HFFc6 (cell line): ENCODE measurements at places on chromosomes 6 and 20. TPM values are rescaled to one million over a fixed set of nuclear protein-coding genes. Genes with fewer than 3 reads are reported as not detected.

HAO1 gene
- not detected in 2 replicates for total RNA-seq

DNA sequence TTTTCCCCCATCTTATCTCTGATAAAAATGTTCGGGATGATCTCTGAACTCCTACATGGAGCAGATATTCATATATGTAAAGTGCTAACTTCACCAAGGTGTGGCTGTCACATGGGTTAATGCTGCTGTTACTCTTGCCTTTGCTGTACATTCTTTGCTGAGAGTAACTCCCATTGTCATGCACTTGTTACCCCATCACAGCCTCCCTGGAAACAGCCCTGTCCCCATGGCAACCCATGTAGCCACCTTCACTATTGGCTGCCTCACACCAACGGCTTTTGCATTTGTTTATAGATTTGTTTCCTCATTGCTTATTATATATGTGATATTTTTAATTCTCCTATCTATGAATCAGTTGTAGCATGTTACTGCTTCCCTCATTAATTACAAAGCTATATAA, 17.3 kb upstream of the IBTK start:
- no peak for DNase-seq
- no peak overlapping the region for H3K4me3 ChIP-seq
- H3K27me3 ChIP-seq: no peaks in the 10 kb centered on the region
- H3K4me1 ChIP-seq: peaks cover 36% of the 10 kb centered on the region
- no peaks in the 10 kb centered on the region for H3K36me3 ChIP-seq
- H3K27ac ChIP-seq: no peak overlapping the region

- no peaks in the 10 kb centered on the region for H3K36me3 ChIP-seq
- DNase-seq: no peak
- H3K27me3 ChIP-seq: no peaks in the 10 kb centered on the region; the same call in 1 of the 2 replicates
- H3K27ac ChIP-seq: peak overlapping the region; percentile 51; the same call in 1 of the 2 replicates
- H3K4me3 ChIP-seq: no peak overlapping the region
Observed at GRCh38 chr6:21840428-21840827, 246.9 kb downstream of the SOX4 start.

DNA sequence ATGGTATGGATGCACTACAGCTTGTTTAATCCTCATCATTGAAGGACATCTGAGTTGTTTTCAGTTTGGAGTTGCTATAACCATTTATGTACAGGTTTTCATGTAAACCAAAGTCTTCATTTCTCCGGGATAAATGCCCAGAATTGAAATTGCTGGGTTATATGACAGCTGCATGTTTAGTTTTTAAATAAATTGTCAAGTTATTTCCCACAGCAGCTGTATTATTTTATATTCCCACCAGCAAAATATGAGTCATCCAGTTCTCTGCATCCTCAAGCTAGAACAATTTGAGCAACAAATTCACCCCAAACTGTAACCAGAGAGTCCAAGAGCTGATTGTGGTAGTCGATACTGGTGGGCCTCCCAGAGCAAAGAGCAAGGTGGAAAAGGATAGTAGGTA, 161.0 kb upstream of the PRND start:
- H3K36me3 ChIP-seq: peaks cover 15% of the 10 kb centered on the region
- peaks cover 4% of the 10 kb centered on the region; the same call in 1 of the 2 replicates for H3K27me3 ChIP-seq
- H3K4me1 ChIP-seq: peaks cover 47% of the 10 kb centered on the region

- no peaks in the 10 kb centered on the region; the same call in 1 of the 2 replicates for H3K27me3 ChIP-seq
- H3K4me3 ChIP-seq: no peak overlapping the region
- no peaks in the 10 kb centered on the region for H3K4me1 ChIP-seq
- DNase-seq: no peak
- peaks cover 4% of the 10 kb centered on the region; the same call in 1 of the 2 replicates for H3K36me3 ChIP-seq
Observed at GRCh38 chr6:3128356-3129108, 10.0 kb downstream of the BPHL start.

C20orf204 gene
- 0.29 to 0.41 TPM (median 0.38 TPM) in 3 replicates for total RNA-seq

DNA sequence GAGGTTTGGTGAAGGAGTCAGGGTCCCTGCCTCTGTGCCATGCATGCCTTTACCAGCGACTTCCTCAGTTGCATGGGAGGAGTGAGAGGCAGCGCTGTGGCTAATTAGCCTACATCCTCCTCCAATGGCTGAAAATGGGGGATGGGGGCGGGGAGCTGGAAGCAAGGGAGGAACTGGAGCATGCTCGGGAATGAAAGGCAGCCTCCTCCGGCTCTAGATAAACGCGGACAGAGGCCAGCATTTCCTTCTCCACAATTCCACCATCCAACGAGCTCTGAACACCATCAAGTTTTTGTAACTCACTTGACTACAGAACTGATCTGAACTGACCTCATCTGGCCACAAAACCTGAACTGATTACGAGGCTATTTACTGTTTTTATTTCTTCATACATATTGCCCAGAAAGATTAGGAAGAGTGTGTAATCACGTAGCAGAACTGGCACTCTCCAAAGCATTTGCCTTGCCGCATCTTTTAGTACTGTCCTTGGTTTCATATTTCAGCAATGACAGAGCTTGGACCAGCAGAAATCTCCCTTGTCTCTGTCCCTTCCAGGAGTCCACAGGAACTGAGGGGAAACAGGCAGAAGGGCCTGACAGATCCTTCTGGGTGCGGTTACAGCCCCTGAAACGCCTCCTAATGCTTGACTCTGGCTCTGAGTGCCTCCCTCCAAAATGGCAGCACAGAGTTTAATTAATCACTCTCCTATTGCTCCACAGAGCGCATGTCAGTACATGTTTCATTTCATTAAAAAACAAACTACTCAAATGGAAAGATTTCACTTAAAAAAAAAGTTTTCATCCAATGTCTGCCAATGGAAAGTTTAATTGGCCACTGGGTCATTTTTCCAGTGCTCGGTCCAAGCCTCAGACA, 58.2 kb upstream of the TRAF3IP2 start:
- 0 out of 2 replicates have a peak, but pooled peaks cover 10% of the 10 kb centered on the region for H3K36me3 ChIP-seq
- peak overlapping the region; percentile 82 for H3K27ac ChIP-seq
- peaks cover 4% of the 10 kb centered on the region; the same call in 1 of the 2 replicates for H3K27me3 ChIP-seq
- peaks cover 64% of the 10 kb centered on the region for H3K4me1 ChIP-seq
- peak overlapping the region; percentile 81 for H3K4me3 ChIP-seq

- H3K27me3 ChIP-seq: no peaks in the 10 kb centered on the region
- no peak for DNase-seq
- H3K27ac ChIP-seq: no peak overlapping the region
- H3K4me1 ChIP-seq: peaks cover 21% of the 10 kb centered on the region
- no peak overlapping the region for H3K4me3 ChIP-seq
Observed at GRCh38 chr6:3009930-3010329, 10.2 kb downstream of the NQO2 start.

ID1 gene
- 373 to 455 TPM (median 448 TPM) in 3 replicates for total RNA-seq

GPX5 gene
- not detected in 3 replicates for total RNA-seq

DSP gene
- total RNA-seq: 35.6 to 65.4 TPM (median 65.1 TPM) in 3 replicates

NOTCH4 gene
- total RNA-seq: 0.27 to 0.46 TPM (median 0.29 TPM) in 3 replicates

DNA sequence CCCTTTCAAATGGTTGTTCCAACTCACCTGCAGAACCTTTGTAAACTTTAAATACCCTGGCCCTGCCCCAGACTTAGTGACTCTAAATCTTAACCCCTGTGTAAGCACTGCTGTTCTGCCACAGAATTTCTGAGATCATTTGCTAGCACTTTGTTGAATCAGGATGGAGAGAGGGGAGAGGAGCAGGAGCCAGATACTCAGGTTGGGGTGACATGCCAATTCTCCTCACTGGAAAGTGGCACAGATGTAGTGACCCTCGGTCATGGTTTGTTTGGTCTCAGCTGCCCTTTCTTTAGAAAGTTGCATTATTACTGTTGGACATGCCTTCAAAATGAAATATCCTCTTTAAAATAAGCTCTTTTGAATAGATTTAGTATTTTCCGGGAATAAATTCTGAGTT, 168.0 kb downstream of the ZFAND3 start:
- H3K4me1 ChIP-seq: peaks cover 86% of the 10 kb centered on the region
- H3K4me3 ChIP-seq: peak overlapping the region; percentile 61; the same call in 1 of the 2 replicates
- no peaks in the 10 kb centered on the region for H3K36me3 ChIP-seq
- H3K27me3 ChIP-seq: no peaks in the 10 kb centered on the region

- no peaks in the 10 kb centered on the region; the same call in none of the 2 replicates for H3K27me3 ChIP-seq
- no peak for DNase-seq
- no peak overlapping the region for H3K27ac ChIP-seq
- H3K4me3 ChIP-seq: no peak overlapping the region
- 0 out of 2 replicates have a peak, but pooled peaks cover 5% of the 10 kb centered on the region for H3K4me1 ChIP-seq
Observed at GRCh38 chr6:161374971-161375873, 101.4 kb upstream of the AGPAT4 start.

TMEM170B gene
- total RNA-seq: 0.17 to 0.19 TPM (median 0.18 TPM) in 3 replicates

GRCh38 chr20:5128886-5129285, 2.1 kb downstream of the CDS2 start:
- no peaks in the 10 kb centered on the region for H3K36me3 ChIP-seq
- H3K4me3 ChIP-seq: peak overlapping the region; percentile 93; the same call in 1 of the 2 replicates
- peaks cover 1% of the 10 kb centered on the region; the same call in 1 of the 2 replicates for H3K27me3 ChIP-seq
- H3K4me1 ChIP-seq: peaks cover 35% of the 10 kb centered on the region
- no peak overlapping the region for H3K27ac ChIP-seq

- H3K4me3 ChIP-seq: no peak overlapping the region
- no peak for DNase-seq
- H3K36me3 ChIP-seq: peaks cover 12% of the 10 kb centered on the region
- H3K27ac ChIP-seq: no peak overlapping the region
- H3K27me3 ChIP-seq: no peaks in the 10 kb centered on the region
Observed at GRCh38 chr6:87636315-87636714, 46.4 kb downstream of the ORC3 start.

GRCh38 chr20:24379484-24379927, 89.9 kb upstream of the SYNDIG1 start:
- H3K4me1 ChIP-seq: peaks cover 29% of the 10 kb centered on the region
- H3K27ac ChIP-seq: peak overlapping the region; percentile 65
- peaks cover 11% of the 10 kb centered on the region for H3K27me3 ChIP-seq
- DNase-seq: peak; percentile 42
- peak overlapping the region; percentile 20 for H3K4me3 ChIP-seq

GRCh38 chr6:13762611-13763441, 51.2 kb upstream of the RANBP9 start:
- H3K36me3 ChIP-seq: no peaks in the 10 kb centered on the region
- peak overlapping the region; percentile 22; the same call in 1 of the 2 replicates for H3K4me3 ChIP-seq
- peaks cover 42% of the 10 kb centered on the region for H3K4me1 ChIP-seq
- peak; percentile 14 for DNase-seq
- peak overlapping the region; percentile 34; the same call in 1 of the 2 replicates for H3K27ac ChIP-seq

DNA sequence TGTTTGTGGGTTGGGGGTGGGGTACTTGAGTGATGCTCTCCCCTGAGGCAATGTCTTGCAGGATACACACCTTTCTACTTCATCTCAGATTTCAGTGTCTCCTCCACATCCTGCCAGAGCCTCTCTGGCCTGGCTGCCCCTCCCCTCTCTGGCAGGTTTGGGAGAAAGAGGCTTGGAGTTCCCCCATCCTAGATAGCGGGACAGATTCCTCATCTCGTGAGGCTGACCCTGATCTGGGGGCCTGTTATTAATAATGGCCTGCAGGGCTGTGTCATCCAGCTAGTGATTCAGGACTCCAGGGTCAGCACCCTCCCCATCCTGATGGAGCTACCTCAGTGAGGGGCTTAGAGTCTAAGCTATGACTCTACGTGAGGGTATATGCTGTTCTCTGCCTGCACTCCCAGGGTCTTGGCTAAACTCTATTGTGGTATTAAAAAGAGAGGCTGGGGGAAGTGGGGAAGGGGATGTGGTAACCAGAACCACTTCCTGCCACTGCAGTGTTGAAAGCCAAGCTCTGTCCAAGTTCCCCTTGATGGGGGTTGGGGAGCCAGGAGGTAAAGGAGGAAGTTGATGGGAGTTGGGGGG, 3.7 kb upstream of the MMP9 start:
- H3K27ac ChIP-seq: no peak overlapping the region
- H3K36me3 ChIP-seq: no peaks in the 10 kb centered on the region
- no peak for DNase-seq
- H3K4me3 ChIP-seq: no peak overlapping the region
- peaks cover under 1% of the 10 kb centered on the region; the same call in 1 of the 2 replicates for H3K4me1 ChIP-seq

DNA sequence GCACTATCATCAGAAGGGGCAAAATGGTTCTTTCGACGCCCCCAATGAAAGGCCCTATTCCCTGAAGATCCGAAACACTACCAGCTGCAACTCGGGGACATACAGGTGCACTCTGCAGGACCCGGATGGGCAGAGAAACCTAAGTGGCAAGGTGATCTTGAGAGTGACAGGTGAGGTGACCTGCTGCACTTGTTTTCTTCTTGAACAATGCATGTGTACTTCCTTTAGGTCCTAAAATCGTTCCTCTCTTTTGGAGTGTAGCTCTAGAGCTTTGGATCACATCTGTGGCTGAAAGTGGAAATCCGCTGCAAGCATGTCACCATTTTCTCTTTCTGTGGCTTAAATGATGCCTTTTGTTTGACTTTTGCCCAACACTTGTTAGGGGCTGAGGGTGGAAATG, 14.0 kb downstream of the CD83 start:
- H3K27me3 ChIP-seq: peaks cover 5% of the 10 kb centered on the region
- H3K4me1 ChIP-seq: no peaks in the 10 kb centered on the region; the same call in 1 of the 2 replicates
- no peak overlapping the region for H3K27ac ChIP-seq
- DNase-seq: no peak
- no peak overlapping the region for H3K4me3 ChIP-seq

DNA sequence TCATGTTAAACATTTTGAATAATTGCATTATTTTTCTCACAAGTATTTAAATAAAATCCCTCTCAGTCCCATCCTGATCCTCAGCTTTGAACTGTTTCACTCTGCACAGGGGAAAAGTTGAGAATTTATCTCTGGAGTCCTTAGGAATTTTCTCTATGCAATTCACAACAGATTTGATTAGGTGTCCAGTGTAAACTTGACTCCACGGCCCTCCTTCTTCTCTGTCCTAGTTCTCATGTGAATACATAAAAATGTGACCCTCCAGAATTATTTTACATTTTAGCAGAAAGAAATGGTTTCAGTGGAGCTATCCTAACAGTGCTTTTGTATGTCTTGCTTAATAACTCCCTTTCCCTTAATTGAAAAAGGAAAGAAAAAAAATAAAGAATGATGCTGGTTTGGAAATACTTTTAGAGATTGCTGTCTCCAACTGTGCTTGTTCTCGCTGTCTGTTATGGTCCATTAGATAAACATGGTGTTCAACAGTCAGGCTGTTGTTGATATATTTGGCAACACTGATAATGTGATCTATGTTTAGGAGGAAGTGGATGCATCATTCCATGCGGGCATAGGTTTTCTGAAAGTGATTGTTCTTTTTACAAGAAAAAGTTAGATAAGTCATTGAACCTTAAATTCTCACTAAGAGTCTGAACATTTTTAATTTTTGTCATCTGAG, 599.4 kb upstream of the CITED2 start:
- DNase-seq: peak; percentile 78
- H3K27ac ChIP-seq: peak overlapping the region; percentile 83
- peaks cover 88% of the 10 kb centered on the region for H3K4me1 ChIP-seq

DNA sequence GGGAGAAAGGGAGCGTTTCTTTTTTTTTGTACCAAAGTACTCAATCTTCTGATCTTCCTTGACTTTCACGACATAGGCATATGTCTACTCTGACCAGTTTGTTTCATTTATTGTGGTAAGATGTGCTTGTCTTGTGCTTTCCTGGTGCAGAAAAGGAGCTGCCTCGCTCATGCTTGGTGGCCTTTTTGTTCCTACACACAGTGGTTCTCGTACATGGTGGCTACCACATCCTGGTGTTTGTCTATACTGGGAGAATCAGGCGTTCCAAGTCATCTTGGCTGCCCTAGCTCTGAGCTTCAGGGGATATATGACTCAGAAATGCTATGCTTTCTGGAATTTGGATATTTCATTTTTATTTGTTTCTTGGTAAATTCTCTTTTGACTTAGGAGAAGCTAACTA, 31.8 kb downstream of the MYB start:
- peak overlapping the region; percentile 78 for H3K4me3 ChIP-seq
- peak overlapping the region; percentile 73 for H3K27ac ChIP-seq
- no peaks in the 10 kb centered on the region for H3K27me3 ChIP-seq
- peak; percentile 74 for DNase-seq
- peaks cover 30% of the 10 kb centered on the region for H3K4me1 ChIP-seq
- 0 out of 2 replicates have a peak, but pooled peaks cover 8% of the 10 kb centered on the region for H3K36me3 ChIP-seq

DNMT3B gene
- 0.93 to 1.3 TPM (median 1.2 TPM) in 3 replicates for total RNA-seq
